SJCRH30 (cell line): ENCODE measurements at places on chromosomes 16 and 17. TPM values are rescaled to one million over a fixed set of nuclear protein-coding genes. Genes with fewer than 3 reads are reported as not detected.

The RANBP10 gene
- 3.9 and 4.9 TPM in 2 replicates for total RNA-seq

The ERI2 gene
- 35.7 and 38.5 TPM in 2 replicates for total RNA-seq

GRCh38 chr17:69348429-69348828 is 21.5 kb upstream of the ABCA5 start:
- no peak for DNase-seq

GRCh38 chr16:84780544-84781376 is 39.0 kb upstream of the CRISPLD2 start:
- DNase-seq = no peak
